ENCODE measurements at places on chromosomes 3 and 15. TPM values are rescaled to one million over a fixed set of nuclear protein-coding genes. Genes with fewer than 3 reads are reported as not detected.
A peak's percentile ranks its signal among the peaks of the same experiment; 100 is the strongest.

GRCh38 chr3:114841515-114841914 lies 305.6 kb downstream of the ZBTB20 start:
- DNase-seq, result no peak

GRCh38 chr3:152511904-152512303 lies 243.2 kb downstream of the MBNL1 start:
- no peak for DNase-seq

GRCh38 chr3:130539005-130539404 lies 22.0 kb downstream of the COL6A6 start:
- peak; percentile 67 for DNase-seq

DNA sequence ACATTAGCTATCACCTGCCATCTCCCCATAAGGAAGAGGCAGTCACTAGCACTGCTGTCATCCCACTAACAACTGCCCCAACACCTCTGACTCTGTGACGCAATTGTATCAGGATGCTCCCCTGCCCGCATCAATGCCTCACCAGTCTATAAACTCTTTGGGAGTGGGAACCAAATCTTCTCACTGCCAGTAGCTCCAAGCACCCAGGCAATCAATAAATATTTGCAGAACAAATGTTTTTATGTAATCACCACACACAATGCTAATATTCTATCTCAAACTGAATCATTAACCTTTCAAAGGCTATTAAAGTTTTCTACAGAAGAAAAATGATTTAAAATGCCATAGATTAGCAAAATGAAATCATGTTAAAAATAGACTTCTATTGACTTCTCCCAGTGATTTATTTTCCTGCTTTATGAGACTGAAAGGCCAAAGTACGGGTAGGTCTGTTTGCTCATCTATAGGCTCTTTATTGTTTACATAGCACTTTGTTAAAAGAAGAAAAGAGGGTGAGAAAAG lies 131.3 kb downstream of the PLD1 start:
- no peak for DNase-seq

DNA sequence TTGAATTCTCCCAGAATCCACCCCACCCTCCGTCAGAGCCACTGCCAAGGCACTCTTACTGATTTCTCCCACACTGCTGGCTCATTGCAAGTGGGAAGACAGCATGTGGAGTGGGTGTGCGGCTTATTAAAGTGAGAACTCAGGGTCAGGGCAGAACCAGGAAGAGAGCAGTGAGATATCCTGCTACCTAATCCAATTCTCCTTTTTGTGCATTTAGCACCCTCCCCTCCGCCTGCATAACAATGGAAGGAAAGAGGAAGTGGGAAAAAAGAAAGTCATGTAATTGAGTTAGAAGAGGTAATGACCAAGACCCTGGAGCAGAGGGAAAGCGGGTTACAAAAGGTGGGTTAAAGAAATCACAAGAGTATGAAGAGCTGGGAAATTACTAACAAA lies 27.8 kb upstream of the PIK3CB start:
- DNase-seq, result no peak

GRCh38 chr15:82186719-82187406 lies 75.7 kb downstream of the EFL1 start:
- DNase-seq, result no peak

- DNase-seq, result no peak
Observed at GRCh38 chr15:25416693-25417092, 22.1 kb downstream of the UBE3A start.

DNA sequence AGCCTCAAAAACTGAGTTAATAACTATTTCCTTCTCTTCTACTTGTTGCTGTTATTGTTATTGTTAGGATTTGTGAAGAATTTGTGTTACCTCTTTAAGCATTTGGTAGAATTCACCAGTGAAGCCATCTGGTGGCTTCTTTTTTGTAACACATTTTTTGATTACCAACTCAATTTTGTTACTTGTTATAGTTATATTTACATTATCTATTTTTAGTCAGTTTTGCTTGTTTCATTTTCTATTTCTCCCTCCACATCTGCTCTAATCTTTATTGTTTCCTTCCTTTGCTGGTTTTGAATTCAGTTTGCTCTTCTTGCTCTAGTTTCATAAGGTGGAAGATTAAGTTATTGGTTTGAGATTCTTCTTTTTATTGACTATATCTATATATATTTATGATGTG lies 3.7 kb upstream of the SLC9C1 start:
- DNase-seq, result no peak

DNA sequence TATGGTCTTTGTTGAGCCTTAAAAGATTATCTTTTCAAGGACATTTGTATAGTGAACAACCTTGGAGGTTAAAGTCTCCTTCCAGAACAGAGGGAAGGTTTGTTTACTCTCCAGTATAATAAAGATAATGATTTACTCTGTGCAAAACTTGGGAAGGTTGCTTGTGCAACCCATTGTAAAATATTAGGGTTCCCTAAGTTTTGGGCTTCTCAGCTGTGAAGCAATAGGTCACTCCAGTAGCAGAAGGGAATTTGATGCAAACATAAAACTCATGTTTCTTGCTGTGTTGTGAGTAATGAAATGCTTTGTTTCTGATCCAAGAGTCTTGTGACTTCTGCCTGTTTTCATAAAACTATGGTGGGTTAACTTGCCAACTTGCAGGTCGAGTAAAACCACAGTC lies 177.5 kb downstream of the SUCNR1 start:
- no peak for DNase-seq

DNA sequence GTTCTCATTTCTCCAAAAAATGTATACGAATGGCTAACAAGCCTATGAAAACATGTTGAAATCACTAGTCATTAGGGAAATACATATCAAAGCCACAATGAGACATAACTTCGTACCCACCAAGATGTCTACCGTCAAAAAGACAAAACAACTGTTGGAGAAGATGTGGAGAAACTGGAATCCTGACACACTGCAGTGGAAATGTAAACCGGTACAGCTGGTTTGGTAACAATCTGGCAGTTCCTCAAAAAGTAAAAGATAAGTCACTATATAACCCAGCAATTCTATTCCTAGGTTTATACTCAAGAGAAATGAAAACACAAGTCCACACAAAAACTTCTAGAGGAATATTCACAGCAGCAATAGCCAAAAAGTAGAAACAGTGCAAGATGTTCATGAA lies 7.0 kb downstream of the SCAPER start:
- no peak for DNase-seq

- no peak for DNase-seq
Observed at GRCh38 chr15:42742149-42742548, 5.2 kb upstream of the CDAN1 start.

DNA sequence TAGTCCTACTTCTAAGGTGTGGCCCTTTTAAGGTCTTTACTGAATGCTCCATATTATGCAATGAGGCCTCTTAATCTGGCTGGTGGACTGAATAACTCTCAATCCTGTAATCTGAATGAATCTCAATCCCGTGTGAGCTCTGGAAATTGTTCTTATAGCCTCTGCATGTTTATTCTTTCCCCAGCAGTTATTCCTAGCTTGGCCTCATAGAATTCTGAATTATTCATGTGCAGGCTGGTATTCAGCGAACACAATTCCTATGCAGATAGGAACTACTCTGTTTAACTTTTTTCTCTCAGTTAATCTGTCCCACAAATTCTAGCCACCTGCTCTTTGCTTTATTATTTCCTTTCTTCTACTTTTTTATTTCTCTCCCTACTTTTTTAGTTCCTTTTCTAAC lies 44.3 kb upstream of the XRN1 start:
- DNase-seq, result no peak

DNA sequence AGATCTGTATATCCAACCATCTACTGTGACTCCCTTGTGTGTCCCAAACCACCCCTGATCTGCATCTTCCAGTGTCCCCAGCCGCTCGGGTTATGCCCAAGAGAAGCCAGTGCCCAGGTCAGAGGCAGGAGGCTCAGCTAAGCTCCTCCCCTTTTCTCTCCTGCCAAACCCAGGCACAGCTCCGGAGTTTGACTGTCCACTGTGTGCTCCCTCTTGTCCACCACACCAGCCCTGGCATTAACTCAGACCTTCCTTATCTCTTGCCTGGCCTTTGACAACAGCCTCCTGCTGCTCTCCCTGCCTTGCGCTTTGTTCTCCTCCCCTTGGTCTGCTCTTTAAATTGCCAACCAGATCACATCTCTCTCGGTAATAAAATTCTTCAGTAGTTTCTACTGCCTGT lies 39.3 kb downstream of the DGKG start:
- DNase-seq, result no peak

GRCh38 chr3:63910891-63911290 lies 1.3 kb downstream of the SCAANT1 start:
- no peak for DNase-seq

GRCh38 chr15:73394782-73395181 lies 26.0 kb upstream of the HCN4 start:
- no peak for DNase-seq

- no peak for DNase-seq
Observed at GRCh38 chr15:101118615-101119014, 133.2 kb downstream of the CHSY1 start.

DNA sequence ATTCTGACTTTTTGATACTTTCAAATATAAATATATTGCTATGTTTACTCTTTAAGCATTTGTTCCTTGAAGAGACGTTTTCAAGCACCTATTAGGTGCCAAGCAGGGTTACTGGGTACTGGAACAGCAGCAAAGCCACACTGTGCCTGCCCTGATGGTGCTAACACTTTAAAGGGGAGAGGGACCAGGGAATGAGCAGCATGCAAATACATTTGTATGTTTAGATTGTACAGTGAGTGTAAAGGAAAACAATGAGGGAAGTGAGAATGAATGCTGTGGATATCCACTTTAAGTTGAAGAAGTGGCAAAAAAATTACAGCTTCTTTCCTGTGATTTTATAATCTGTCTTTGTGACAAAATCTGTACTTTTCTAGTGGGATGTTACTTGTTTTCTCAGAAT lies 400.2 kb upstream of the ATP11B start:
- DNase-seq, result no peak

DNA sequence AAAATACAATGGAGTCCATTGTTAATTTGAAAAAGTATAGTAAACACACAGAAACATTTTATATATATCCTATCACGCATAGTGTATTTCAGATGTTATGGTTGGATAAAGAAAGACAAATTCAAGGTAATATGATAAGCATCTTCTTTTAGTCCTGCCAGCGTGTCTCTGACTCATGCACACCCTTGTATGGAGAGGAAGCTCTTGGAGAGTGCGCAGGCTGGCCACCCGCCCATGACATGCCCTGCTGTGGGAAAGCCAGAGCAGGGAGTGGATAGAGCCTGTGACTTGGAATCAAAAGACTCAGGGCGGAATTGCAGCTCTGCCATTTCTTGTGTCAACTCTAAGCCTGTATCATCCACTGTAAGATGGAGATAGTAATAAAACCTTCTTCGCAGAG lies 23.0 kb upstream of the COPG1 start:
- peak; percentile 80 for DNase-seq

GRCh38 chr3:195155570-195156241 lies 115.3 kb downstream of the XXYLT1 start:
- DNase-seq, result no peak

- no peak for DNase-seq
Observed at GRCh38 chr3:75951941-75952340, 166.6 kb upstream of the ZNF717 start.

DNA sequence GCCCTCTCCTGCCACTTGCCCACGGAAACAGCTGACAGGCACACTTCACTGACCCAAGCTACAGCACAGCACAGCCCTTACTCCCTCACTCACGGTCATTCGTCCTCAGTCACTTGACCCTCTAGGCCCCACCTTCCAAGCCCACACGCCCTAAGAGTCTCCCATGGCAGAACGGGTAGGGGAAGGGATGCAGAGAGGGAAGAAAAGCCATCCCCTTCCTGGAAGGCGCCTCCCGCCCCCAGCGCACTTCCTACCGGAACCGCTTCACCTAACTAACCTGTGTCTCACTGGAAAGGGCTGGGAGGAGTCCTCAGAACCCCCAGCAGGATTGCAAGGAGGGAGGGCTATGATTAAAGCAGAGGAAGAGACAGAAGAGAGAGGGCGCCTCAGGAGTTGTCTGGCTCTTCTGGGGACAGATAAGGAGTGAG lies 22.9 kb downstream of the EPHB3 start:
- no peak for DNase-seq

DNA sequence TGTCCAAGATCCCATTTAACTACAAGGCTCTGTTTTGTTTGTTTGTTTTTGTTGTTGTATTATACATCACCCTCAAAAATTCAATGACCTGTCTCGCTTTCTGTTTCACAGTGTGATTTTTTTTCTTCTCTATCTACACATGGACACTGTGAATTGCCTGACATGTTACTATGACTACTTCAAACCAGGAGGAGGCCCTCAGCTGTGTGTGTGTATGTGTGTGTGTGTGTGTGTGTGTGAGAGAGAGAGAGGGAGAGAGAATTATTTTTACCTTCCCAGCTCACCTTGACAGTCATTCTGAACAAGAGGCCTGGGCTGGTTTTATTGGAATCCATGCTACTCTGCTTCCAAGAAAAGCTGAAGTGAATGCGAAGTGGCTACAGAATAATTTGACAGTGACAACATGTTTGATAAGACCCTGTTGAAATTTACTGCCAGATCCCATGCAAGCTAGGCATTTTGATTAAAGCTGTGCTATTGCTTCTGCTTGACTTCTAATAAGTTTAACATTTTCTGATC lies 841.4 kb downstream of the NSUN3 start:
- DNase-seq, result no peak

GRCh38 chr3:181915551-181915950 lies 203.8 kb downstream of the SOX2 start:
- DNase-seq, result no peak

DNA sequence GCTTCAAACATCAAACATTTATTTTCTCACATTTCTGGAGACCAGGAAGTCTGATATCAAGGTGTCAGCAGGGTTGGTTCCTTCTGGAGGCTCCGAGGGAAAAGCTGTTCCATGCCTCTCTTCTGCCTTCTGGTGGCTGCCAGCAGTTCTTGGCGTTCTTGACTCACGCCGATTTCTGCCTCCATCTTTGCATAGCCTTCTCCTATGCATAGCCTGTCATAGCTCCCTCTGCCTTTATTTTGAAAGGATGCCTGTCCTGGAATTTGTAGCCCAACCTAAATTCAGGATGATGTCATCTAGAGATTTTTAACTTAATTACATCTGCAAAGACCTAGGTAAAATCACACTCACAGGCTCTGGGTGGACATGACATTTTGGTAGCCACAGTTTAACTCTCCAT lies 70.4 kb downstream of the RGMA start:
- DNase-seq, result no peak

Gene TMEM115
- 40.1 TPM for total RNA-seq

Gene ADIPOQ
- not detected for total RNA-seq

Gene SNURF
- 11.5 TPM for total RNA-seq

Gene ATP13A5
- total RNA-seq, result 2.0 TPM

Gene GRK7
- 0.12 TPM for total RNA-seq

Gene ARNT2
- 12.9 TPM for total RNA-seq

Gene LRRN1
- 5.2 TPM for total RNA-seq

Gene MITF
- total RNA-seq, result 29.5 TPM

Gene NCEH1
- total RNA-seq, result 62.1 TPM

Gene MYL3
- total RNA-seq, result 3.8 TPM

Gene MAGI1
- 45.8 TPM for total RNA-seq

Gene ZBED2
- total RNA-seq, result 6.4 TPM

Measured in upper lobe of right lung (tissue), 1 donor.